ENCODE measurements at places on chromosomes 6 and 20.

DNA sequence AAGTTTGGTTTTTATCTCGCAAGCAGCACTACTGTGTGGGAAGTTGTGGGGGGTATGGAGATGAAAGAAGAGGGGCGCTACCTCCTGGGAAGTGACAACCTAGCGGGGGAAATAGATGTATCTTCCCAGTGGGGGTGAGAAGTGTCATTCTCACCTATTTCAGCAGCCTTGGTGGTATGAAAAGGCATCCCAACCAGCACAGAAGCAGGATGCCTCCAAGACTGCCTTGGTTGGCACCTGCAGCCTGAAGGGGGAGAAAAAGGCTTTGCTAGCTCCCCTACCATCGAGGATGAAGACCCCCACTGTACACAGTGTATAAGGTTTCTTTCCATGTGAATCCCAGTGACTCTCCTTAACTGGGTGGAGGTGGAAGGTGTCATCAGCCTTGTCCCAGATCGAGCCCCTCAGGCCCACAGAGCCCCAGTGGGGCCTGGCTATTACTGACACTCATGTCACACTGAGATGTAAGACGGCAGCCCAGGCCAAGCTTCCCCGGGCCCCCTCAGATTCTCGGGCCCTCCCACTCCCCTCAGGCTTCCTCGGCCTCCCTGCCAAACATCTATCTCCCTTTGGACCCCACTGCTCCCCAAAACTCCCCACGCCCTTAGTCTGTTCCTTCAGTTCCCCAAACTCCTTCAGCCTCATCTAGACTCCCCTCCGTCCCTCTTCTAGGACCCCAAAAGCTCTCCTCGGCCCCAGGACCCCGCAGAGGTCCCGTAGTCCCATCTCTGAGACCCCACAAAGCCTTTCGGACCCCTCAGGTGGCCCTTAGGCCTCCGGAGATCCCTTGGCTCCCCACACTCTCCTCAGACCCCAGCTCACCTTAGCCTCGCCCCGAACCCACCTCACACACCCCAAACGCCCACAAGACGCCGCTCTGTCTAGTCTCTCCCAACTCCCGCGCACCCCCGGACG lies 688 bp downstream of the COMMD7 start:
- DNase-seq: no peak

- no peak for DNase-seq
Measured at GRCh38 chr6:159594750-159595117, 98.3 kb downstream of the SOD2 start.

- no peak for DNase-seq
Measured at GRCh38 chr6:158561321-158561884, 1.5 kb downstream of the TMEM181 start.

DNA sequence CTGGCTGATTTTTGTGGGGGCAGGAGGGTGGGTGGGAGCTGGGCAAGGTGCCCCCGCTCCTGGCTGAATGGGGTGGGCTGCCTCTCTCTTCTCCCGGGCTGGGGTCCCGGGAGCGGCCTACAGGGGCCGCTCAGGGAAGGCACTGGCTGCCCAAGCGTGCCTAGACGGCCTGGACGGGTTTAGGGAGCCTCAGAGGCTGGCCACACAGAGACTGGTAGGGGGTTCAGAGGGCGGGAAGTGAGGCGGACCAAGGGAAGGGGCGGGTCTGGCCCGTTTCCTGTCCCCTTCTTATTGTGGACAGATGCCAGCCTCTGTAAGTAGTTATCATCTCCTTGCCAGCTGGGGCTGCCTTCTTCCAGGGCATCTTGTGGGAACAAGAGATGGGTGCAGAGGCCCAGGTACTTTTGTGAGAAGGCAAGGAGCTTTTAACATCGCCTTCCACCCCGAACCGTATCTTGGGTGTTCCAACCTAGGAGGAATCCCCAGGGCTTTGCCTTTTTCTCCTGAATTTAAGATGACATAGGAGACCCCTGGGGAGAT lies 437 bp downstream of the CD40 start:
- DNase-seq: no peak

DNA sequence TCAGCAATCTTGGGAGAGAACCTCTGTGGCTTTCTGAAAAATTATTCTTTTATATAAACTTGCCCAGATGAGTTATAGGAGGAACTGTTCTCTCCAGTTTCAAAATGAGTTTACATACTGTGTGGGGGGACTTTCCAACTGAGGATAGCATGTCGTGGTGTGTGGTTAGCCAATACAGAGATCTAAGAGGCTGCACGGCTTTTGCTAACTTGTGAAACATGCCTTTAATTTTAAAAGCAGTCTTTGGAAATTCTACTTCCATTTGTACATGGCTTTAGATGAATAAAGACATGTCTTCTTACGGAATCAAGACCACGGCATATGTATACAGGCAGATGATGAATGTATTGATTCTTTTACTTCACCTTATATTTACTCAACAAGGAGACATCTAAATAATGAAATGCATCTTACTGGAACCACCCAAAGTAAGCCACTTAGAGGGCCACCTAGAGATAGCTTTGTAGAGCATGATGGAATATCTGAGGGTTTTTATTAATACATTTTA lies 39.8 kb downstream of the HIVEP1 start:
- DNase-seq: no peak

DNA sequence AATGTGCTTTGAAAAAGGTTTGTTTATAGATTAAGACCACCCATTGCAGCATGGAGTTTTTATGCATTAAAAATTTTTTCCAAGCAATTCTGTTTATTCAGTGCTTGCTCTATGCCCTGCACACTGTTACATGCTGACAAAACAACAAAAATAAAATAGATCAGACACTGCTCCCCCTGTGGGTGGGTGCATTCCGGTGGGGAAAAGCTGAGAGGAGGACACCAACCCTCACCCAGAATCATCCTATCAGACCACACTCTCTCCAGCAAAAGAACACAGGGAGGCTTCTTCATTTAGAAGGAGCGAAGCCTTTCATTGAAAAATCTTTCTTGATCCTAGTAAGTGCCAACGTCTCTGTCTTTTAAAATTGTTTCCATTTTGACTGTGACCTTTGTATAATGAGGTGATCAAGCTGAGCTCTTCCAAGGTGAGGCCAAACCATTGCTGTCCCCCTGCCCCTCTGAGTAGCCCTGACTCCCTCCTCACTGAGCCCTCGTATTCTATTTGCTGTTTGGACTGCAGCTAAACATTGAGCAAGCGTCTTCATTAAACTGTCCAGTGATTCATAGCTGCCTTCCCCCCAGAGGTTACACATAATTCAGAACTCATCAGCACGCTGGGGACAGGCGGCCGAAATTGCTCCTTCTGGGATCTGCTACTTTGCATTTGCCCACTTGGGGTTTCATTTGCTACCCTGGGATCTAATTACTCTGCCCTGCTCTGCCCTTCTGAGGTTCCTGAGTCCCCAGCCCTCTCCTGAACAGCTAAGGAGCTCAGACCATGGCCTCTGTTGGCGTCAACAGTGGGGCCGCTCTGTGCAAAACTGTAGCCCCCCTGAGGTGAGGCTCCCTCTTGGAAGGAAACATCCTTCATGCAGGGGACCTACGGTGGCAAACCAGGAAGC lies 102.4 kb downstream of the F13A1 start:
- no peak for DNase-seq

DNA sequence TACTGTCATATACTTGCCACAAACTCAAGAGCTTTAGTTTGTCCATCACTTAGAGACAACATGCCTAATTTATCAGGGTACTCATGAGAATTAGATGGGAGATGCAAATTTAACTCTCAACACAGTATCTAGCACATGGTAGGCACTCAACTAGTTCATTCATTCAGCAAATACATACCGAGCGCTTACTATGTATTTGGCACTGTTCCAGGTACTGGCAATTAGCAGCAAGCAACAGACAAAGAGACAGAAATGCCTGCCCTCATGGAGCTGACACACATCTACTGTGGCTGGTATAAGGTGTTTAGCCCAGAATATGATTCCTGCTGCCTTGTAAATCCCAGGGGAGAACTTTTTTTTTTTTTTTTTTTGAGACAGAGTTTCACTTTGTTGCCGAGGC lies 4.8 kb downstream of the MICAL1 start:
- no peak for DNase-seq

DNA sequence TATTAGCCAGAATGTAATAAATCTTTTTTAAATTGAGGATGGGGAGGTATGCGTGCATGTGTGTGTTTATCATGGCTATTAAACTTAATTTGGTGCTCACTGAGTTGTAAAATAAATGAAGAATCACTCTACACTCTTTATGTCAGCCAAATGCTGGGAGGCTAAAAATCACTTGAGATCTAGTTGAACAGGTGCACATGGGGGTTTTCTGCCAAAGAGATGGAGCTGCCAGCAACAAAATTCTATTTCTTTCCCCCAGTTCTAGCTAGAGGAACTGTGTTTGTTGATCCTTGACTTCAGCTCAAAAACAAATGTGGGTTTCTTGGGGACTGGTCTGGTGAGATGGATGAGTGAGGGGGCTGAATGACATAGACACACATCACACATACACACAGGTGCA lies 183.3 kb upstream of the BTBD3 start:
- DNase-seq: peak; percentile 97

- no peak for DNase-seq
Measured at GRCh38 chr6:107717781-107718180, 106.3 kb downstream of the SCML4 start.

GRCh38 chr20:63096681-63097335 lies 90.0 kb upstream of the BHLHE23 start:
- no peak for DNase-seq

- DNase-seq: no peak
Measured at GRCh38 chr20:2217857-2218539, 77.8 kb upstream of the TGM3 start.

- DNase-seq: no peak
Measured at GRCh38 chr6:39911513-39912125, 22.6 kb downstream of the MOCS1 start.

DNA sequence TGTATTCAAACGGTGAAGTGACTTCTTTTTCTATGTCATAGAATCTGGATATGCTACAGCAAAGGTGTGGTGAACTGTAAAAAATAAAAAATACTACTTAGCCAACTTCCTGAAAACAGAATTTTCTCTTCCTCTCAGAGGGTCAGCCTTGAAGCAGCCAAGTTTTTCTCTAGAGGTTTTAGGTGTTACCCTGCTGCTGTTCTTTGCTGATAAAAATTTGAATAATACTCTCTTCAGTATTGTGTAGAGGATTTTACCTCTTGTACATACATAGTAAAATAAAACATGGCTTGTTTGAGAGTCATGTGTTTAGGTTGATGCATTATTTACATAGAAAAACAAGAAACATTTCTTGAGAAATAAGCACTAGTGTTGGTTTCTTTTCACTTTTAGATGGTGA lies 458.4 kb downstream of the TBC1D32 start:
- DNase-seq: no peak

DNA sequence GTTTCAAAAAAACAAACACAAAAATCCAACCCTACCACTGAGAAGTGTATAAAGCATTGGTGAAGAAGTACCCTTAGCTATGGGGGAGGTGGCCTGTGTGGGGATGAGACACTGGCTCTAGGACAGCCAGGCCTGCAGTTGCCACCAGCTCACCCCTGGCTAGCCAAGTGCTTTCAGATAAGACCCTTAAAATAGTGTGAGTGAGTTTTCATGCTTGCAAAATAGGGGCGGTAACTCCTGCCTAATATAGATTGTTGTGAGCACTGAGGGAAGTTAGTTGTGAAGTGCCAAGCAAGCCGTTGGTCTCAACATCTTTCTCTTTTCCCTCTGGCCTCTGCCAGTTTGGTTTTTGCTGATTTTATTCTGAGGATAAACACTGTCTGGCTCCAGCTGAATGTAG lies 11.3 kb downstream of the PPP1R3G start:
- no peak for DNase-seq

DNA sequence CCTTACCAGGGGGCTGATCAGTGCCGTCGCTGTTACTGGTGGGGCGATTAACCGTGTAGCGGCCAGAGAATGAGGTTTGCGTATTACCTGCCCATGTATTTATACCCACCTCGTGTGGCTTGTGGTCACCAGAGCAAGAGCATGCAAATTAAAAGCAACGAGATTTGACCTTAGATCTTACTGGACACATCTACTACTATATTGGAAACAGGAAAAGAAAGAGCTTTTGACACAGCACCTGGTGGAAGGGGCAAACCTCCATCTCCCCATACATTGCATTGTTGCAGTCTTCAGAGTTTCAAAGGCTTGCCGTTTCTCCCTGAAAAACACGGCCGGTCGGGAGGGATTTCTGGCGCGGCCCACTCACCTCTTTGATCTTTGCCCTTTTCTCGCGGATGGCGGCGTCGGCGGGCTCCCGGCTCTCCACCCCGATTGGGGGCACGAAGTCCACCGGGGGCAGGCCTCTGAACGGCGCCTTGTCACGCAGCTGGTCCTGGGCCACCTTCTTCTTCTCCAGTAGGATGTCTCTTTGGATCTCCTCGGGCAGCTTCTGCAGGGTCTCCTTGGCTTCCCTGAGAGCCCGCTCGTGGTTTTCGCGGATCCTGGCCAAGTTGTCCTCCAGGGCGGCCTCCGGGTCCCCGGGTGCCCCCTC lies 1.3 kb downstream of the MAN1A1 start:
- DNase-seq: peak; percentile 39

- no peak for DNase-seq
Measured at GRCh38 chr6:47098570-47098993, 56.5 kb upstream of the ADGRF1 start.

DNA sequence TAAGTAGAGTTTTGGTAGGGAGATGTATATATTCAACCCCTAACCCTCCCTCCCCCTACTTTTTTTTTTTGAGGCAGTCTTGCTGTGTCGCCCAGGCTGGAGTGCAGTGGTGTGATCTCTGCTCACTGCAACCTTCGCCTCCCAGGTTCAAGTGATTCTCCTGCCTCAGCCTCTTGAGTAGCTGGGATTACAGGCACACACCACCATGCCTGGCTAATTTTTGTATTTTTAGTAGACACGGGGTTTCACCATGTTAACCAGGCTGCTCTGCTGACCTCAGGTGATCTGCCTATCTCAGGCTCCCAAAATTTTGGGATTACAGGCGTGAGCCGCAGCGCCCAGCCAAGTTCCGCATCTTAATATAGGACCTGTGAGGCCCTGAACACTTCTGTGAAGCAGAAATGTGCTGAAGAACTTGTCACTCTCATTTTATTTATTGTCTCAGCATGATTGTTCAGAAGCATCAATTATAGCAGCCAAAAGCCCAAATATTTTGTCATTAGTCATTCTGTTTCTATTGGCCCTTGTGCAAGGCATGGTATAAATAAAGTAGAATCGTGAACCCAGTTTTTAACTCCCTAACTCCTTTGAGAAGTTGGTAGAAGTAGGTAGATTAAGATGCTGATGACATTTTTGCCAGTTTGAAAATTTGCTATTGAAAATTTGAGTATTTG lies 19.4 kb downstream of the DSTN start:
- DNase-seq: no peak

DNA sequence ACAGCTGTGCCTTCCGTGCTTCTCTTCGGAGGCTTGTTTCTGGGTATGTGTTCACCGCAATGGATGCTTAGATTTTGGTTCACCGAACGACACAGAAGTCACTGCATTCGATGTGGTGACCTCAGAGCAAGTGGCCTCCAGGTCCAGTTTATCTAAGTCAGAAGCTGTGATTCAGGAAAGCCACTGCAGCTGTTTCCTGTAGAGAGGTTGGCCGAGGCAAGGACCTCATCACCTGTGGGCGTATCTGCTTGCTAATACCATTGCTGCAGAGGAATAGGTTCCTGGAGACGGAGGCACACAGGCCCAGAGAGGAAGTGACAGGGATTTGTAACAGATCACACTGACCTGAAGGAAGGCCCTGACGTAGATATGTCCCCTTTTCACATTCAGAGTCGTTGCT lies 82.7 kb downstream of the FARS2 start:
- no peak for DNase-seq

- DNase-seq: no peak
Measured at GRCh38 chr6:154996841-154997311, 1.8 kb downstream of the TIAM2 start.
